Activated CD4-positive, alpha-beta memory T cell treated with anti-CD3 and anti-CD28 coated beads for 36 hours (primary cell): ENCODE measurements at places on chromosomes 1 and 21. TPM values are rescaled to one million over a fixed set of nuclear protein-coding genes. Genes with fewer than 3 reads are reported as not detected.

Gene NID1
- total RNA-seq: 0.05 TPM

DNA sequence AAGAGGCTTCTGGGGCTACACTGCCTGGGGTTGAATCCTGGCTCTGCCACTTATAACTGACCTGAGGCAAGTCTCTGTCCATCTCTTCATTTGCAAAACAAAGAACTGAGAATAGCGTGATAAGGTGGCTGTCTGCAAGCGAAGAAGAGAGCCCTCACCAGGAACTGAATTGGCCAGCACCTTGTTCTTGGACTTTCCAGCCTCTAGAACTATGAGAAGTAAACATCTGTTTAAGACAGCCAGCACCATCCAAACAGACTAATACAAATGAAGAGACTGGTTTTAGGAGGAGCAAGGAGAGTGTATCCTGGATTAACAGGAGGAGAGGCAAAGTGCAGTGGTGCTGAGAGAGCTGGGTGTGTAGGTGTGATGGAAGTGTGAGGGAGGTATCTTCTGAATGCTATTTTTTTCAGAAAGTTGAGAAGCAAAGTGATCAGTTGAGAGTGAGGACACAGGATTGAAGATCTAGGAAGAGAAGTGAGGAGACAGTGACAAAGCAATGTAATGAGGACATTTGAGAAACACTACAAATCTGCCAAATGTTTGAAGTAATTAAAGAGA is 59.3 kb downstream of the CD58 start:
- no peak for DNase-seq

Gene KCNA2
- total RNA-seq: 0.36 TPM

DNA sequence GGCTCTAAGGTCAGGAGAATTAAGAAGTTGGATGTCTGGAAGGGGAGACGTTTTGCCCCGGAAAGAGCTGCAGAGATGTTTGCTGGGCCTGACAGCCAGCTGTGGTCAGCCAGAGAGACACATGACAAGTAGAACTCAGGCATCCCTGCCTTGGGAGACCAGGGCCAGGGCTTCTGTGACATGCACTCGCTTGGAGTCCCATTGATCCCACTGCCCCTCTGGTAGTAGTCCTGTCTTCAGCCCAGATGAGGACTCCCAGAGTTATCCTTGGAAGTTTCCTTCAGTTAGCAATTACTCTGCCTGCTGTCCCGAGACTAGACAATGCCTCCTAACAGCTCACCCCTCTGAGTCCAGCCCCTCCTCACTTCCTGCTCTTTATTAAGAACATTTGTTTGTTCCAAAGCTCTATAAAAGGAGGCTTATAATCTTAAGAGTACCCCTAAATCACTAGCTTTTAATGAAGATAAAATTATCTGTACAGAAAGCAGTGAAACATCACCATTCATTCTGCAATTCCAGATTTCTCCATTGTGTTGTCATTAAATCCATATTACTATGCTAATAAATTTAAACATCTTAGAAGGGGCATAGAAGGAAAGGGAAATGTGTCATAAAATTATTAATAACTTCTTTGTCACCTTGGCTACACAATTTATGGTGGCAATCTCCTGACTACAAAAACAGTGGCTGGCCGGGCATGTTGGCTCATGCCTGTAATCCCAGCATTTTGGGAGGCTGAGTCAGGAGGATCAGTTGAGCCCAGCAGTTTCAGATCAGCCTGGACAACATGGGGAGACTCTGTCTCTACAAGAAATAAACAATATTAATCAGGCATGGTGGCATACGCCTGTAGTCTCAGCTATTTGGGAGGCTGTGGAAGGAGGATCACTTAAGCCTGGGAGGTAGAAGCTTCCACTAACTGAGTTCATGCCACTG is 94.2 kb downstream of the KCNK1 start:
- no peak for DNase-seq

- DNase-seq: no peak
Observed at GRCh38 chr1:51953079-51953478, 37.4 kb downstream of the RAB3B start.

DNA sequence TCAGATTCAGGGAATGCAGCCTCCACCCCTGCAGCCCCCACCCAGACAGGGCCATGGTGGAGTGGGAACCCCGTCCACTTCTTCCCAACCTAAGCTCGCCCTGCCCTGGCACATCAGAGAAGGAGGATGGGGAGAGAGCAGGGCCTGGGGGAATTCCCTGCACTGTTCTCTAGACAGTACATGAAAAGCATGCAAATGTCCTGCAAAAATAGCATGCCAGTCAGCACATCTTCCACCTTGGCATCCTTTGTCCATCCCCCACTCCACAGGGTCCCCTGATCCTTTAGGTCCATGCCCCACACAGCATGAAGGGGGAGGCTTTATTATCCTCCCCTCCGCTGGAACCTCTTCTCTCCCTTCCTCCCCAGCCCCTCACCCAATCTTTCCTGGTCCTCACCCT is 35.0 kb upstream of the RD3 start:
- DNase-seq: peak; percentile 16

DNA sequence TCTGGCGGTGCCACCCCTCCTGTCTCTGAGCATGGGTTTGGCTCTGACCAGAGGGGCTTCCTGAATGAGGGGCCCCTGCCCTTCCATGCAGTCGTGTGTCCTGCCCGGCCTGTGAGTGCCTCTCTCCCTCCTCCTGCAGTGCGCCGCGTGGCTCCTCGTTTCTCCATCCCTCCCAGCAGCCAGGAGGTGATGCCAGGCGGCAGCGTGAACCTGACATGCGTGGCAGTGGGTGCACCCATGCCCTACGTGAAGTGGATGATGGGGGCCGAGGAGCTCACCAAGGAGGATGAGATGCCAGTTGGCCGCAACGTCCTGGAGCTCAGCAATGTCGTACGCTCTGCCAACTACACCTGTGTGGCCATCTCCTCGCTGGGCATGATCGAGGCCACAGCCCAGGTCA is 57.9 kb downstream of the PTPRF start:
- DNase-seq: no peak

Gene PACC1
- total RNA-seq: 10.0 TPM

DNA sequence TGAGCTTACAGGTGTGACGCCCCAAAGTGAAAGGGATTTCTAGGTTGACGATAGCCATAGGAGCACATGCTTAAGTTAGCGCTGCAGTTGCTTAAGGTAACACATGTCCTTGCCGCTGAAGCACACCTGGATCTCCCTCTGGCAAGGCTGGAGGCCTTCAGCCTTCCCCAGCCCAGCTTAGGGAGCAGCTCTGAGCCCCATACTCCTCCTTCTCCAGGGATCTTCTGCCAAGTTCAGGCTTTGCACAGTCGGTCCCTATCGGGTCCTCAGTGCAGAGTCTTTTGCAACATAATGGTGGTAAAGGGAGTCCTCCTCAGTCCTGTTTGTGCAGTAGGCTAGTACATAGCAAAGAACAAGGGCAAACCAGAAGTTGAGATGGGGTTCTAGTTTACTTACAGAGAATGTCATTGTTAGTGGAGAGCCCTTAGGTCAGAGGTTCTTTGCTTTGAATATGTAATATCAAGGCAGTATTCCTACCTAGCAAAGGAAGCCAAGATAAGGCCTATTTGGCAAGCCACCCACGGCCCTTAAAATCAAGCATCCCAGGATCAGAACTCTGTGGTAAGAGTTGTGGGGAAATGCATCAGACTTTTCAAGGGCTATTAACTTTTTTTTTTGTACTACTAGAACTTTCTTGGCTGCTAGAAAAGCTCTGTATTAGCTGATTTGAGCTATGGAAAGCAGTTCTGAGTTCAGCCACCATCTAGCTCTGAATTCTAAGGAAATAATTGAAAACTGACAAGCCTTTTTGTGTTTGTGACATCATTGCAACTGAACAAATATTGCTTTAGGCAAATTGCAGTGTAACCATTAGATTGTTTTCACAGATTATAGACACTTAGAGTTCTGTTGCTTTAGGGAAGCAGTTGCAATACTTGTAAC is 1.4 kb downstream of the EVA1C start:
- DNase-seq: no peak

DNA sequence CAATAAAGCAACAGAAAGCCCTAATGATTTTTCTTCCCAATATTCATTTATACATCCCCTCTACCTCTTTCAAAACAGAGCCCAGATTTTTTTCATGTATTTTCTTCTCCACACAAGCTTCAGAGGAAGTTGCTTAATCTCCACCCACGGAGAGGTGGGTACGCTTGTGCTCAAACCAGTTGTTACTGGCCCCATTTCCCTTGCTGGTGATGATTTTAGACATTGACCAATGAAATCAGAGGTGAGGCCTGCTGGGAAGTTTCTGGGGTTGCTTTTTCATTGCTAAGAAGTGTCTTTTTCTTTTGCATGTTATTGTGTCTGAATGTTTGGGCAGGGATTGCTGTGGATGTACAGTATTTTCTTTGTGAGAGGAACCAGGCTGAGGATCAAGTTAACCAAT is 448.1 kb upstream of the B3GALT2 start:
- DNase-seq: peak; percentile 39

- DNase-seq: no peak
Observed at GRCh38 chr1:94971491-94971924, 44.6 kb upstream of the CNN3 start.
